CD4-positive, alpha-beta T cell treated with Interleukin-2 at 100 ng/mL for 4 hours (primary cell): ENCODE measurements at places on chromosomes 6 and 20.

DNA sequence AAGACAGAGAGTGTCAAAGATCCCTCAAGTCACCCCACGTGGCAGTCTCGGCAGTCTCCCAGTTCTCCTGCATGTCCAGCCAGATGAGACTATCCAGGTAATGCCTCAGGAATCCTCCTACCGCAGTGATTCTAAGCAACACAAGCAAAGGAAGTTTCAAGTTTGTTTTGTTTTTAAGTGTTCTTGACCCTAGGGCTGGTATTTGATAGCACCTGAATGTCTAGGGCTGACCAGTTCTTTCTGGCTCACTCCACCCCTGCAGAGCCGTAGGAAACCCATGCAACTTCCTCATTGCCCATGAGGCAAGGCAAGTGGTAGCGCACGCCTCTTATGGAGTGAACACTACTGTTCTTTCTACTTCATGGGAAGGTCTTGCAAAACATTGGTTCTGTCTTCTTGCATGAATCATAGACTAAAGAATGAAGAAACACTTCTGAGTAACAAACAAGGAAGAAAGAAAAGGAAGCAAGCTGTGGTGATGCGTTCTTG lies 24.8 kb upstream of the FOXQ1 start:
- no peak for DNase-seq

DNA sequence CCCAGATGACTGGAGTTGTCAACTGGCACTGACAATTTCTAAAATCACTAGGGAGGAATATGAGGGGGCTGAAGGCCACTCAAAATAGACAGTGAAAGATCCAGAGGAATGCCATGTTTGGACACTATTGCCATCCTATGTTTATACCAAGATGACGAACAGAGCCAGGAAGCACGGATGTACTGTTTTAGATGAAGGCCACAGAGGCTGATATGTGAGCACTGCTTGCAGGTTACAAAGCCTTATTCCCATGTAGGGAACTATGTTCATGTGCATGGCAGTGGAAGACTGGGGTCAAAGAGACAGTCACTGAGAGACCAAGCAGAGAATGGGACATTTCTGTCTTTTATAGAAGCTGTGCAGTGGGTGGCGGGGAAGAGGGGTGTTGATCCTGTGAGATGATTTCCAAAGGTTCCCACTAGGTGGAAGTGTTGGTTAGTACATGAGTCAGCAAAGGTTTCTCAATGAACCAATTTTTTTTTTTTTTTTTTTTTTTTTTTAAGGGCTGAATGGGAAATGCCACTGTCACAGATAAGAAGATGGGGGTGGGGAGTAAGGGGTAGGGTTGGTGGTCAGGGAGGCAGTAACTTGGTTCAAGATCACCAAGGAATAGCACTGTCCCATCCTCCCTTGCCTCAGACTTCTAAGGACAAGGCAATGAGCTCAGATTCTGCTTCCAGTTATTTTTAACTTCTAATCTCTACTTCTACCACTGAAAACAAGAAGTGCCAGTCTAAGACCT lies 46.7 kb upstream of the MOCS1 start:
- DNase-seq: no peak

GRCh38 chr6:164045082-164045481 lies 630.6 kb downstream of the QKI start:
- no peak for DNase-seq

DNA sequence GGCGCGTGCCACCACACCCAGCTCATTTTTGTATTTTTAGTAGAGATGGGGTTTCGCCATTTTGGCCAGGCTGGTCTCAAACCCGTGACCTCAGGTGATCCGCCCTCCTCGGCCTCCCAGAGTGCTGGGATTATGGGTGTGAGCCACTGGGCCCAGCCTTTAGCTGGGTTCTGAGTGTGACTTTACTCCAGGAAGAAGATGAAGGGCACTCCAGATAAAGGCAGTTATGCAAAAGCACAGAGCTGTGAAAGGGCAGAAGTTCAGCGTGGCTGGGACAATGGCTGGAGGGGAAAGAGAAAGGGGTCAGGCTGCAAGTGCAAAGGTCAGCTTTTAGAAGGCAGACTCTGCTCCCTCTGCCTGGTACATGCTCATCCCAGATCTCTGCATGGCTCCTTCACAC lies 39.7 kb downstream of the MAP3K5 start:
- DNase-seq: no peak

- DNase-seq: no peak
These were observed 141.3 kb downstream of the PXDC1 start for GRCh38 chr6:3610206-3610605.

GRCh38 chr20:40255365-40255764 lies 433.7 kb downstream of the MAFB start:
- no peak for DNase-seq

DNA sequence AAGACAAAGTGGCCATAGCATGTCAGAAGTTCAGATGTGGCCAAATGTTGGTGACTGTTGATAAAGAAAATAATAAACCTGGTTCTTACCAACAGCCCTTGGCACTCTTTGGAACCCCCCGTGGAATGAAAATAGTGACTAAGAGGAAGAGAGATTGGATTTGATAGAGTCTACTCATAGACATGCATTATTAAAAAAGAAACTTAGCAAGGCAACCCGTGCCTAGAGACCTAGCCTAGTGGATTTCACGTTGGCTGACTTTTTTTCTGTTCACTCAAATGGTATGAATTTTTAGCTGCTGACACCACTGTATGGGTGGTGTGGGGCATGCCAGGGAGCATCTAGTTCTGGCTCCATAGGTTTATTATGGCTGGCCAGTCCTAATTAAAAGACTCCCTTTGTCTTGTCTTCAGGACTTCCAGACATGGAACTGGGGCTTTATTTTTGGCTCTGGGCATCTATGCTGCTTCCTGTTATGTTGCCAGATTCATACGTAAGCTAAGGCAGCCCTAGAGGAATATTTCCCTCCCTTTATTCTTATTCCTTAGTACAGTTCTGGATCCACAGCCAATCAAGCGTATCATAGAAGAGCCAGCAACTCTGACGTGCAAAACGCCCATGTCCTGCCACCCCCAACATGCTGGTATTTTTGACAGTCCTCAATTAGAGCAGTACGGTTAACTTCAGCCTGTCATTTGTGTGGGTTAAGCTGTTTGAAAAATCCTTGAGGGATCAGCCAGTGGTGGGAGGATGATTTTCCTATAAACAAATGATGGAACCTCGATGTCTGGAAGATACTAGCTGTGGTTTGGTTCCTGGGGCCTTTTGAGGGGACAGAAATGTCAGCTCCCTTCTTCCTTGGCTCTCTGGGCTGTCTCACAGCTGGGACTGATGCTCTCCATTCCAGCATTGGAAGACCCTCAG lies 127.5 kb downstream of the ISM1 start:
- no peak for DNase-seq

DNA sequence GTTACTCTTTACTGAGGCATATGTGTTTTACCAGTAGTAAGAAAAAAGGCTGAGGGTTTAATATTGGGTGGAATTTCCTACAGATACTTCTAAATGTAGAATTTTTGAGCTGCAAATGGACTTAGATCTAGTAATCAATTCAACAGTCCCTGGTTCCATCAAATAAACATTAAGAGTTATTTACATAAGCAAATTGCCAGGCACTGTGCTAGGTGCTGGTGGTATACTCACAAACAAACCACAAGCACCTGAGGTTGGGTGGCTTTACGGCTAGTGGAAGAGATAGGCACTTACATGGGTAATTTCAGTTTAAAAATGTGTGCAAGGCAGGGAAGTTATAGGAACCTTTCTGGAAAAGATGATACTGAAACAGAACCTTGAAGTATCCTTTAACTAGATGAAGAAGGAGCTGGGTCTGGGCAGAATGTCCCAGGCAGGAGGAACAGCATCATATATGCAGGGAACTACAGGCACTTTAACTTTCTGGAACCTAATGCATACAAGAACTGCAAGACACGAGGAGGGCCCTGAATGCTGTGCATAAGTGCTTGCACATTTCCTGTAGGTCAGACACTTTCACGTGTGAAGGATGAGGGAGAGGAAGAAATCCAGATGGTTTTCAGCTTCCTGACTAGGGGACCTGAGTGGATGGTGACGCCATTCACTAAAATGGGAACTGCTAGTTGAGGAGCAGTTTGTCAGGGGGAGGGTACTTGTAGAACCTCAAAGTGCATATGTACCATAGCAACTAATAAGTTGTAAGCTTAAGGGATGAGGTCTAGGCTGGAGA lies 4.5 kb downstream of the CCN6 start:
- DNase-seq: no peak

- DNase-seq: no peak
These were observed 23.9 kb downstream of the RALY start for GRCh38 chr20:34017610-34018009.

DNA sequence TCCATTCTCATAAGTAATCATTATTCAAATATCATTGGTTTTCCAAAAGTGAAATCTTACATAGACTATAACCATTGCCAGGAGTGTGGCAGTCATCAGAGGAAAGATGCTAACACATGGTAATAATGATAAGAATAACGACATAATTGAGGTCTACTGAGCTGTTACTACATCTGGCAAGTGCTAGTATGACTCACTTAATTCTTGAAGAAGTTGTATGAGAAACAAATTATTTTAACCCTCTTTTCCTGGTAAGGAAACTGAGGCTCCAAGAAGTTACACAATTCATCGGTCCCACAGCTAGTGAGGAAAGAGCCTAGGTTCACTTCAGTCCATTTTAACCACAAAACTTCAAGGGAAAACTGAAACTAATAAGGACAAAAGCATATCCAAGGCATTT lies 335.6 kb upstream of the BTBD3 start:
- no peak for DNase-seq

DNA sequence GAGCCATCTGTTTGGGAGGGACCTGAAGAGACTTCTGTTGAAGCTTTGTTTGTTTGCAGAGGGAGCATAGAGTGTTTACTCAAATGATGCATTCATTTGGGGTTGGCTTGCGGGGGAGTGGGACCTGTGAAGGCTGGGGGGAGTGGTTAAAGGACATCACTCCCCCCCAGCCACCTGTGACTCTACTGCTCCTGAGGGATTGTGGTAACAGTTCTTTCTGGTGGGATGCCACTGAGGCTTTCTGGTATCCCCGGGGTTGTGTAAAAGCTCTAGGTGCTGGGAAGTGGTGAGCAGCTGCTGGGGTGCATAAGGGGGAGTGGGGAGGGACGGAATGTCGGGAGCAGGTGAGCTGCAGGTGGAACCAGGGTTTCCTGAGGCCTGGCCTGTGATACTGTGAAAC lies 239.2 kb upstream of the QKI start:
- DNase-seq: no peak

DNA sequence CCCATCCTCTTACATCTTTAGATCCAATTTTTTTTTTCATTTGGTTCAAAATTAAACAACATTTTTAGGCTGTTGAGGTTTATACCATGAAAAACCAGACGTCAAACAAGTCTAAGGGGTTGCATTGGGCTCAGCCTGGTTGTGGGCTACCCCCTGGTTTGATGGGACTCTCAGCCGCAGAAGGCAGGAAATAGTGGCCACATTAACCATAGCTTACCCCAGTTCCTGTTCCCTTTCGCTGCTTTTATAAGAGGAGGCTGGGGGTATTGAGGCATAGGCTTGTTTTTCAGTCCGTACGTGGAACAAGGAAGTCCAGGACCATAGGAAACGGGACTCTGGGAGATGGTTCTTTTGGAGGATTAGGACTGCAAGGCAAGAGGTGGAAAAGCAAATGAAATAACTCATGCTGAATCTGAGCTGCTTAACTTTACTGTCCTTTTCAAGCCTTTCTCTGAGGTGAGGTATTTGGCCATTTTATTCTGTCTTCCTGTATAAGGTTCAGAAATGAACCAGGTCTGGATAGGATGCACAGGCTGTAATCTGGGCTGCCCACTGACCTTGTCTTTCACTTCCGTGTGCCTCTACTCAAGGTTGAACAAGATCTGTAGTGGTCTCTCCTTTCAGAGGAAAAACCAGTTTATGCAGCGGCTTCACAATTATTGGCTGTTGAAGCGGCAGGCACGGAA lies 7.7 kb downstream of the BRPF3 start:
- DNase-seq: peak; percentile 58

GRCh38 chr6:168450917-168451316 lies 9.9 kb downstream of the SMOC2 start:
- no peak for DNase-seq

DNA sequence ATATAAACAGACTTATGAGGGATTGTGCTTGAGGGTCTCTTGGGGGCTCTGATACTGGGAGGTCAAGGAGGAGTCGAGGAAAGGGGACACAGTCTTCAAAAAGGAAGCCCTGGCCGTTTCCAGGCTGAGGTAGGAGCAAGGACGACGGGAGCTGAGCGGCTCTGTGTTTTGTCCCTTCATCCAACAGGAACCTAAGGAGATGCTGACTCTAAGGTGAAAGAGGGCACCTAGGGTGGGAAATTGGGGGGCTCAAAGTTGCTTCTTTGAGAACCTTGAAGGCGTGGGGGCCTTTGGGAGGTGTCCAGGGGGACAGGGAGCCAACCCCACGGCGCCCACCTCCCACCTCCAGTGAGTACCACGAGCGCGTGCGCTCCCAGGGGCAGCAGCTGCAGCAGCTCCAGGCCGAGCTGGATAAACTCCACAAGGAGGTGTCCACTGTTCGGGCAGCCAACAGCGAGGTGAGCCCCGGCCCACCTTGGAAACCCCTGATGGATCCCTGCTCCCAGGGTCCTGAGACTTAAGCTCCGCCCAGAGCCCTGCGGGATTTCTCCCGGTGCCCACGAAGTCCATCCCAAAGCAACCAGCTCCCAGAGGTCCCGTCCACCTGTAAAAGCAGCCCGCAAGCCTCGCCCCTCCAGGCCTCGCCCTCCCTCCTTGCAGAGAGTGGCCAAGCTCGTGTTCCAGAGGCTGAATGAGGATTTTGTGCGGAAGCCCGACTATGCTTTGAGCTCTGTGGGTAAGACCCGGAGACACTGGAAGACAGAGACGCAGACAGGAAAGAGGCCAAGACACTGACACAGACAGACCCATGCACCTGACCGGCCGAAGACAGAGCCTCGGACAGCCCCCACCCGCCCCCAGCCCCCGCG lies 2.9 kb downstream of the SPAG4 start:
- no peak for DNase-seq

DNA sequence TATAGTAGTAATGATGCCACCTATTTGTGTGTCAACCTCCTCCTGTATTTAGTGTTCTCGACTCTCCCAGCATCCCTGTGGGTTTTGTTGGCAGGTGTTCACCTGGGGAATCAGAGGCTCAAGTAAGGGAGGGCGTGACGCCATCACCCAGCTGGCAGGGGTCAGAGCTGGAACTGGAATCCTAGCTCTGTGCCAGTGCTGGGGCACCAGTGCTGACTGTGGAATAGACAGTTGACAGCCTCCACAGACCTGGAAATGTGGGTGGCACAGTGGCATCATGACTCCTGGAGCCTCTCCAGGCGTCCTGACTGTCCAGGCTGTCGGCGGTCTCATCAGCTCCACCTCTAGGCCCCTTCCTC lies 102.8 kb downstream of the SYCP2 start:
- DNase-seq: no peak

DNA sequence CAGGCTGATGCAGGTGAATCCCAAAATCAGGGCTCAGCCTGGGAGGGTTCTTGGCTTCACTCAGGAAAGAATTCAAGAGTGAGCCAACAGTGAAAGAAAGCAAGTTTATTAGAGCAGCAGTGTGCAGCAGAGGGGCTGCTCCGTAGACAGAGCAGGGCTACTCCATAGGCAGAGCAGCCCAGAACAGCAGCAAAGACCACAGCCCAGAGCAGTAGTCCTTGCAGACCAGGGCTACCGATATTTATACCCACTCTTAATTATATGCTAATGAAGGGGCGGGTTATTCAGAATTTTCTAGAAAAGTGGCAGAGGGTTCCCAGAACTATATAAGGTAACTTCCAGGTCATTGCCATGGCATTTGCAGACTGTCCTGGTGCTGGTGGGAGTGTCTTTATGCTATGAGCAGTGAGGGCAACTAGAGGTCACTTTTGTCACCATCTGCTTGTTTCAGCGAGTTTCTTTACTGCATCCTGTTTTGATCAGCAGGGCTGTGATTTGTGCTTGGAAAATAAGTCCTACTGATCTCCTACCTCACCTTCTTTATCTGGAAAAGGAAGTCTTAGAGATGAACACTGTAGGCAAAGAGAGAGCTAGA lies 39.8 kb upstream of the PTPN1 start:
- no peak for DNase-seq
